ENCODE measurements at places on chromosomes 2 and 18. TPM values are rescaled to one million over a fixed set of nuclear protein-coding genes. Genes with fewer than 3 reads are reported as not detected.

Gene UGT1A3
- total RNA-seq, result not detected

Gene RUFY4
- total RNA-seq, result 1.3 TPM

Gene RASGRP3
- total RNA-seq, result not detected

DNA sequence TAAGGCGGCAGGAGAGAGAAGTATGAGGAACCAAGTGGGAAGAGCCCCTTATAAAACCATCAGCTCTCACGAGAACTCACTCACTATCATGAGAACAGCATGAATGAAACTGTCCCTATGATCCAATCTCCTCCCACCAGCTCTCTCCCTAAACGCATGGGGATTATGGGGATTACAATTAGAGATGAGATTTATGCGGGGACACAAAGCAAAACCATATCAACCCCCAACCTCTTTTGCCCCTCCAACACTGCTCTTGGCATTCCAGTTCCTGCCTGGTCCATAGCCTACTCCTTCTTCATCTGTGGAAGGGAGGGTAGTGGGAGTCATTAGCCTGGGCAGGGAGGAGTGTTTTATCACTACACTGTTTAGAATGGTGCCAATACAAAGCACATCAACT, 1.4 kb upstream of the EHD3 start:
- no peak for DNase-seq

DNA sequence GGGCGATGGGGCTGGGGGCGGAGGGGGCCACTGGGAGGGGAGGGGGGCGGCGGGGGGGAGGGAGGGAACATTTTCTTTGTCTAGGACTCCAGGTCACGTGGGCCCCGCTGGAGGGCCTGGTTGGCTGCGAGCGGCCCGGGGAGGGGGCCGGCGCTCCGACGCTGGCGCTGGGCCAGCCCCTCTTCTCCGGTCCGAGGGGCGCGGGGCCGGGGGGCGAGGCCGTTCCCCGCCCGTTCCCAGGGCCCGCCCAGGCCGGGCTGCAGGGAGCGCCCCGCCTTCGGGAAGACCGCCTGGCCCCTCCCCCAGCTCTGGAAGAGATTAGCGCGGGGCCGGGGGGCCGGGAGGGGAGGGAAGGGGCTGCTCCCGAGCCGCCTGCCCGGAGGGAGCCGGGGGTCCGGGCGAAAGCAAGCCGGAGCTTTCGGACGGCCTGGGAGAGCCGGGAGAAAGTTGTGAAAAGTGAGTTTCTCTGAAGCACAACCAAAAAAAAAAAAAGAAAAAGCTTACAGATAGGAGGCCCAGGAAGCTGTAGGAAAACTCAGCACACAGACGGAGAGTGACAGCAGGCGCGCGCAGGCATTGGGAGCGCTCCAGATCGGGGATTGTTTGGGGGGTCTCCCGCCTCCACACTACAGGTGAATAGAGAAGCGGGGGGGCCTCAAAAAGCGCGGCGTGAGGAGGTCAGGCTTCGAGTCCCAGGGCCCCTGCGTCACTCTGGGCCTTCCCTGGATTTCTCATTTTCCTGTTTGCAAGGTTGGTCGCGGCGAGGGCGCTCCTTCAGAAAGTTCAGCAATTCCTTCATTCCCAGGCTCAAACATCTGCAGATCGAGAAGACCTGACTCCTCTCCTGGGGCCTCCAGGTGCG, 84.1 kb upstream of the POMC start:
- DNase-seq, result peak; percentile 90

- no peak for DNase-seq
Observed at GRCh38 chr2:160145471-160145870, 54.6 kb downstream of the ITGB6 start.

DNA sequence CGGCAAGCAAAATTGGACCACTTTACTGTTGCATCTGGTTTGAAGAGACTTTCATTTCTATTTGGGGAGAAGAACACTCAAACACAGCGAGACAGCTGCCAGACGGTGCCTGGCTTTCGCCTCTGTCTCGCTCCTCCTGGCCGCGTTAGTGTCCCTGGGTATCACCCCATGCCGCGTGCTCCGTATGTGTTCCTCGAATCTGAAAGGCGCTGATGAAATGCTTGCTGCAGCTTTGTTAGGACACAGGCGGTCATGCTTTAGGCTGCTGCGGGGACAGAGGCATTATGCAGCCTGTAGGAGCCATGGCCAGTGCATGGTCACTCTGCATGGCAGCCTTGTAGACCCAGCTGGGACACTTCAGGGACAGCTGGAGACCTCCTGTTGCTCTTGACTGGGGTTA, 53.9 kb downstream of the LDLRAD4 start:
- DNase-seq, result no peak

DNA sequence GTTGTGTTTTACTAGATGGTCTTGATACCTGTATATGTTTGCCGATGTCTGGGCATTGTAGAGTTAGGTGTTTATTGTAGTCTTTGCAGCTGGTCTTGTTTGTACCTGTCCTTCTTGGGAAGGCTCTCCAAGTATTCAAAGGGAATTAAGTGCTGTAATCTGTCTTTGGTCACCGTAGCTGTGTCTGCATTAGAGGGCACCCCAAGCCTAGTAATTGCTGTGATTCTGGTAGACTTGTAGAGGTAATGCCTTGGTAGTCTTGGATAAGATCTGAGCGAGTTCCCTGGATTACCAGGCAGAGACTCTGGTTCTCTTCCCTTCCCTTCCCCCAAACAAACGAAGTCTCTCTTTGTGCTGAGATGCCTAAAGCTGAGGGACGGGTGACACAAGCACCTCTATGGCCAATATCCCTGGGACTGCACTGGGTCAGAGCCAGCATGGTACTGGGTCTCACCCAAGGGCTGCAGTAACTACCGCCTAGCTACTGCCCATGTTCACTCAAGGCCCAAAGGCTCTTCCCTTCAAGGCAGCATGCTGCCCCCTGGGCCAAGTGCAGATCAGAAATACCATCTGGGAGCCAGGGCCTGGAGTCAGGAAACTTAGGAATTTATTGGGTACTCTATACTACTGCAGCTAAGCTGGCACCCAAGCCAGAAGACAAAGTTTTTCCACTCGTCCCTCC, 27.1 kb downstream of the STPG4 start:
- no peak for DNase-seq

- no peak for DNase-seq
Observed at GRCh38 chr18:63181706-63182309, 137.8 kb downstream of the BCL2 start.

GRCh38 chr2:8159966-8160603, 521.8 kb upstream of the ID2 start:
- DNase-seq, result no peak

GRCh38 chr2:6831229-6831628, 34.5 kb downstream of the CMPK2 start:
- no peak for DNase-seq

GRCh38 chr2:104861351-104862057, 7.6 kb downstream of the POU3F3 start:
- DNase-seq, result no peak

DNA sequence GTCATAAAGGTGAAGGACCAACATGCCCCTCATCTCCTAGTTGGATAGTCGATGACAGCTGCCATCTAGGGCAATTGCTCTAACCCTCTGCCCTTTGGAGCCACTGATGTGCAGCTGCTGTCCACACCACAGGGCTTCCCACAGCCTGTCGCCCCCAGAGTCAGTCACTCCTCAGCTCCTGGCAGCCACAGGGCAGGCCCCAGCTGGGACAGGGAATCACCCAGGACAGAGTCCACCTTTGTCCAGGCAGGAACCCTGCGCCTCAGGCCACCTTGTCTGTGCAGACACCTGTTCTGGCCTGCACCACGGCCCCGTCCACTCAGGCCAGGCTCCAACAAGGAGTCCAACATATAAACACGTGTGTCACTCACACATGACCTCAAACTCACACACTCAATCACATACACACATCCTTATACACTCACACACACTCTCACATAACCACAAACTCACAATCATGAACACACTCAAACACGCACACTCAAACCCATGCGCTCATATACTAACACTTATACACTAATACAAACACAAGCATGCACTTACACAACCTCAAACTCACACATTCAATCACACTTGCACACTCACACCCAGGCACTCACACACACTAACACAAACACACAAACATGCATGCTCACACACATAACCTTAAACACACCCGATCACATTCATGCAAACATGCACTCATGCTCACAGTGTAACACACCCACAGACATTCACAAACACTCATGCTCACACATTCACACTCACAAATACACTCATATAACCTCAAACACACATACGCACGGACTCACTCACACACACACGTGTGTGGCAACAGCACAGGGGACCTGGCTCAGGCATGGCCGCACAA, 29.7 kb downstream of the HDAC4 start:
- DNase-seq, result no peak

- DNase-seq, result no peak
Observed at GRCh38 chr2:225462945-225463344, 63.4 kb downstream of the NYAP2 start.

- DNase-seq, result no peak
Observed at GRCh38 chr2:62525549-62526269, 19.7 kb upstream of the TMEM17 start.

DNA sequence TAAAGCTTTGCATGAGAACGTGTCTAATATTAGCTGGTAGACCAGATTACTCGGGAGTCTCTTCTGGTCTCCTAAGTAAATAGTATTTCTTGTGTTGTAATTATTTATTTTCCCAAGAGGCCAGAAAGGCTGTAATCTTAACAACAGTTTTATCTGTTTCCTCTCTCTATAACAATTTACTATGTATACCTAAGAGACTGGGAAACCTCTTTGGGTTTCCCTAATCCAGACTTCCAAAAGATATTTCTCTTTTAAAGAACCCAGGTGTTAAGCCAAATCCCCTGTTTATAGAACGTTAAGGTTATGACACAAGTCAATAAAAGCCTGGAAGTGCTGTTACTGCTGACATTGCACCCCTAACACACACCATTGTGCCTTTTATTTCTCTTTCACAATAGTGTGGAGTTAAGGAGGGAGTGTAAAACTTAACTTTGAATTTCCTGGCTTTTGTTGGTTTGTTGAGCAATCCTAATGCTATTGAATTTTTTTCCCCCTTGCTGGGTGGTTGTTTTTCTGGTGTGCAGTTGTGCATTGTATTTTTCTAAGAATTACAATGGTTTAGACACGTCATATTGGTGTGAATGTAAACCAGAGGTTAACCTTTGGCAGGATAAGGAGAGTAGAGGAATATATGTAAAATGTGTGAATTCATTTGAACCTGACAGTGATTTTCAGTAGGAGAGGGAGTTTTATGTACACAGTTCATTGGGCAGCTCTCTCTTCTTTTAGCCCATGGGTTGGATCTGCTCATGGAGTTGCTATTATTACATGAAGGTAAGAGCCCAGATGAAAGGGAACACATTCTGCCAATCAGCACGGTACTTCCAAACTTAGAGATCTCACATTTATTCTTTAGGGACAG, 192.8 kb downstream of the MTX2 start:
- DNase-seq, result peak; percentile 72
